Cerebellum (tissue), 4 donors: ENCODE measurements at places on chromosomes 5 and 9. TPM values are rescaled to one million over a fixed set of nuclear protein-coding genes. Genes with fewer than 3 reads are reported as not detected.

DNA sequence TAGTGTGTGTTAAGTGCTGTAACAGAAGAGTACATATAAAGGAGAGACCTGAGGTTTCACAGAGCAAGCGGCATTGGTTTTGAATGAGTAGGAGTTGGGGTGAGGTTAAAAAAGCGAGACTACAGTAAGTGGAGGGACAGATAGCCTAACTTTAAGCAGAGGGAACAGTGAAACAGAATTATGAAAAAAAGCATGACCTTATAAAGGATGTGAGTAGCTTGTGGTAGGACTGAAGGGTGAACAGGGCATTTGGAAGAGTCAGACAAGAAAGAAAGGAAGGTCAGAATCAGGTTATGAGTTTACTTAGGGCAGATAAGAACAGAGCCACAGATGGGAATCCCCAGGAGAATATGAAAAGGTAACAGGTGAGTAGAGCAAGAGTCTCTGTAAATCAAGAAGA lies 22.5 kb downstream of the MSANTD3 start:
- DNase-seq = no peak

DNA sequence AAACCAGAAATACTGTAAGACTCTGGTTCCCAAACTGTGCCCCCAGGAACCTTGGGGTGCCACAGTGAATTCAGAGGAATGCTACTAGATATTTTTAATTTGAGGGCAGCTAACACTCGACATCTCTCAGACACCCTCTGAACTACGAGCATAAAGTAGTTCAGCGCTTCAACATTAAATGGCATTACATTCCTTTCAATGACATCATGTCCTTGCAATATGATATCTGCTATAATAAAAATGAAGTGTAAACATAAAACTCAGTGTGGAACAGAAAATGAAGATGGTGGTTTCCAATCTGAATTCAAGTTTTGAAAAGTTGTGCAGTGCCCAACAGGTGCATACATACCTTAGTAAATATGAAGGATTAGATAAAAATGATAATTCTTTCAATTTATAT lies 116.1 kb downstream of the LPAR1 start:
- no peak for DNase-seq

DNA sequence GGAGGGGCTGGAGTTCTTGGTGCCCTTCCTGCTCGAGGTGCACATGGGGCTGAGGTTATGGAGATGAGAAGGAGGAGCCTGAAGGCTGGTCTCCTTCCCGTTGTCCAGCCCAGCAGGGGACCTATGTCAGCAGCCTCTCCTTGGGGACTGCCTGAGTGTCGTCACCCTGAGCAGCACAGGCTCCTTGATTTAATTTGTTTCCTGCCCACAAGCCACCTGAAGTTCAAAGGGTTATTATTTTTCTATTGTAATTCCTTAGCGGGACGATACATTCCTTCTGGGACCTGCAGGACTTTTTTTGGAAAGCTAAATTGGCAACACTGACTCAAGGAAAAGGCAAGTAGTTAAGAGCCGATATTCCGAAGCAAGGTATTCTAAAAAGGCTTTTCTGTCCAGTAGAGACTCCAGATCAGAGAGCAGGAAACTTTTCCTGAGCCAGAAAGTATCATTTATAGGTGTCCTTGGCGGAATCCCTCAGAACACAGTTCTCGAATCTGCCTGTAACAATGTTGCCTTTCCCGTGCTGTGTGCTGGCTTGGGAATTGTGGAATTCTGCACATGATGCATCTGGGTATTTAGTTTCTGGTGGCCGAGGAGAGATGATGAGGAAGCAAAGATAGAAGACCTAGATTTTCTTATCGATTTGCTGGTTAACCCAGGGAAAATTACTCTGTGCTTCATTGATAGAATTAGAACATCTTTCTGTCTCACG lies 55.4 kb downstream of the ARHGAP26 start:
- DNase-seq = no peak

DNA sequence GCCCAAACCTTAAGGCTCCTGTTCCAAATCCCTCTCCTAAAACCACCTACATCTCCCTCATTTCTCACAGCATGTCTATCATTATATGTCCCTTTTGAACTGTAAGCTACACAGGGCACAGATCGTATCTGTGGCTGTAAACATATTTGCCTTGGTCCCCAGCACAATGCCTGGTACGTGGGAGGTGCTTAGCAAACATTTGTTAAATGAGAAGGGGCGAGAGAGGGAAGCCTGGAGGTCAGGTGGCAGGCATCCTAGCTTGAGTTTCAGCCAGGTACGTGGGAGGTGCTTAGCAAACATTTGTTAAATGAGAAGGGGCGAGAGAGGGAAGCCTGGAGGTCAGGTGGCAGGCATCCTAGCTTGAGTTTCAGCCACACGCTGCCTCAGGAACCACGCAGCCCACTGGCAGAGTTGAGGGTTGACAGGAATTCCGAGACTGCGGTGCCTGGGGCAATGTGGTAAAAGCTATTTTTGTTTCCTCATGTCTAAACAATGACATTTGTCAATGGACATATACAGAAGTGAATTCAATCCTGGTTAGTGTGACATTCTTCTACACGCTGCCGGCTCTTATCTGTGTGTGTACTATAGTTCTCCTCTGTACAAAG lies 113.6 kb downstream of the EFNA5 start:
- no peak for DNase-seq

DNA sequence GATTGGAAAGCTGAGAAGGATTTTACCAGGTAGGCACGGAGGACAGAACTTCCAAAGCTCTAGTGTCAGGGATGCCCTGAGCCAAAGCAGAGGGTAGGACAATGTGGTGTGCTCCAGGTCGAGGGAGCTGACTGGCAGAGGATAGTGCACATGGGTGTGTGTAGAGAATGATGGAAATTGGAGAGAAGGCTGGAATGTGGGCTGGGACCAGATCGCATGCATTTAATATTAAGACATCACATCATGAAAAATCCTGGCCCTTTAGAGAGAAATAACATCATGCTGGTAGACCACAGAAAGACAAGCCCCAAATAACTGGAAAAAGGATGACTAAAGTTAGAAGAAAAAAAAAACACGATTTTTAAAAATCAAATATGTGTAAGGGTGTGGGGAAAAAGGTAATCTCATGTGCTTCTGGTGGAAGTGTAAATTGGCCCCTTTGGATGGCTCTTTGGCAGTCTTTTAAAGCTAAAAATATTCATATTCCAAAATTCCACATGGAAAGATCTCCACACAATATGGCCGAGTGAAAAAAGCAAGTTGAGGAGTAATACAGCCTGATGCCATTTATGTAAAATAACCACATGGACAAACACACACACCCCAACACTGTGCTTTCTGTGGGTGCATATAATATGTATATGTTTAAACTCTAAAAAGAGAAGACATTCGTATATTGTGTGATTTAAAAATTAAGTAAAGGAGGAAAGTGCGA lies 67.0 kb upstream of the TGFBR1 start:
- no peak for DNase-seq

GRCh38 chr5:174188295-174188694 lies 142.8 kb downstream of the NSG2 start:
- no peak for DNase-seq

DNA sequence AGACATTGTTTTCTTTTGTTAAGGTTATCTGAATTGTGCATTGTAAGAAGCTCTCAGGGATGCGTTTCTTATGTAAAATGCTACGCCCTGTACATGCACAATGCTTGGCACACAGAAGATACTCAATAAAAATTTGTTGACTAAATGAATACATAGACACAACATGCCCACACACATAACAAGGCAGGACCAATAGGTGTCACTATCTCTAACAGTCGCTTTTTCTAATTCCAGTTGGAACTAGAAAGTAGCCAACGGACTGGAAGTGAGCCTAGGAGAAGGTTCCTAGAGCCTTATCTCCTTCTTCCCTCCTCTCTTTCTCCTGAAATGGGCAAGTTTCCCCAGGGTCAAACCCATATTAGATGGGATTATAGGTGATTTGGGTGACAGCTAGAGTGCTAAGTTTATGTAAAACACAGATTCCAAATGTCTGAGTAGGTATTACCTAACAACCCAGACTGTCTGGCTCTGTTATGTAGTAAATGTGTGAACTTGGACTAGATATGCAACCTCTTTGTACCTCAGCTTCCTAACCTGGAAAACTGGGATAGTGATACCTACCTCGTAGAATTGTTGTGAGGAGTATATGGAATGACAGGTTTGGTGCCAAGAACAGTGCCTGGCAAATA lies 603.0 kb downstream of the RAB3C start:
- no peak for DNase-seq

DNA sequence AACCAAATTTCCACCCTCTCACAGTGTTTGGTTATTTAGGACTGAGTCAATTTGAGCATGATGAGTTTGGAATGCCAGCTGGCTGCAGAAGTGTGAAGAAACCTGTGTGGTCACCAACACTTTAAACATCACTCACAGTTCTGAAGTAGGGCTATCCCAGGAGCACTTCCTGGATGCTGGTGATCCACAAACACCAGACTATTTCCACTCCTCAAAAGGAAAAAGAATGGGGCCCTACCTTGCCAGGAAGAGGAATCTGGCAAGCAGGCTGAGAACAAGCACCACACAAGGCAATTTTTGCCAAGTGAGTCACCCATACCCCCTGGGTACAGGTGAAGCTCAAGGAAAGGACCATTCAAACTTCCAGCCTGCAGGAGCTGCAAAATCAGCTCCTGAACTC lies 294.2 kb upstream of the PTGER4 start:
- no peak for DNase-seq

DNA sequence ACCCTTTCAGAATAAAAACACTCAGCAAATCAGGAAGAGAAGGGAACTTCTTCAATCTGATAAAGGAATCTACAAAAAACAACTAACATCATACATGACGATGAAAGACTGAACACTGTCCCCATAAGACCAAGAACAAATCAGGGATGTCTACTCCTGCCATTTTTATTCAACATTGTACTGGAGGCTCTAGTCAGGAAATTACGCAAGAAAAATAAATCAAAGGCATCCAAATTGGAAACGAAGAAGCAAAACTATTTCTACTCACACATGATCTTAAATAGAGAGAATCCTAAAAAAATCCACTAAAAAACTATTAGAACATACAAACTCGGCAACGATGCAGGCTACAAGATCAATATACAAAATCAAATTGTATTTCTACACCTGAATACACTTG lies 42.3 kb downstream of the IPPK start:
- DNase-seq = no peak

The JADE2 gene
- 4.5 TPM for total RNA-seq

The INSL4 gene
- not detected for total RNA-seq

The IL4 gene
- total RNA-seq = not detected

The IL13 gene
- total RNA-seq = not detected

The PDE8B gene
- 6.4 TPM for total RNA-seq

The ACTBL2 gene
- not detected for total RNA-seq

The FBP2 gene
- not detected for total RNA-seq

The WNT8A gene
- not detected for total RNA-seq

The CCDC192 gene
- total RNA-seq = not detected

The TERT gene
- not detected for total RNA-seq

The NSUN2 gene
- 42.6 TPM for total RNA-seq
